Left renal cortex interstitium (tissue), 4 donors: ENCODE measurements at places on chromosomes 12 and 14. TPM values are rescaled to one million over a fixed set of nuclear protein-coding genes. Genes with fewer than 3 reads are reported as not detected.

The PTHLH gene
- polyA plus RNA-seq, result 1.3 TPM

The RPGRIP1 gene
- polyA plus RNA-seq, result 0.37 TPM

The TMEM121 gene
- 3.2 TPM for polyA plus RNA-seq

The WASHC4 gene
- polyA plus RNA-seq, result 56.1 TPM

The TPPP2 gene
- polyA plus RNA-seq, result 3.3 TPM

GRCh38 chr12:100987552-100988521 lies 193.3 kb downstream of the ANO4 start:
- DNase-seq, result no peak

- no peak for DNase-seq
These were observed 90.2 kb upstream of the TBX3 start for GRCh38 chr12:114774197-114774596.

DNA sequence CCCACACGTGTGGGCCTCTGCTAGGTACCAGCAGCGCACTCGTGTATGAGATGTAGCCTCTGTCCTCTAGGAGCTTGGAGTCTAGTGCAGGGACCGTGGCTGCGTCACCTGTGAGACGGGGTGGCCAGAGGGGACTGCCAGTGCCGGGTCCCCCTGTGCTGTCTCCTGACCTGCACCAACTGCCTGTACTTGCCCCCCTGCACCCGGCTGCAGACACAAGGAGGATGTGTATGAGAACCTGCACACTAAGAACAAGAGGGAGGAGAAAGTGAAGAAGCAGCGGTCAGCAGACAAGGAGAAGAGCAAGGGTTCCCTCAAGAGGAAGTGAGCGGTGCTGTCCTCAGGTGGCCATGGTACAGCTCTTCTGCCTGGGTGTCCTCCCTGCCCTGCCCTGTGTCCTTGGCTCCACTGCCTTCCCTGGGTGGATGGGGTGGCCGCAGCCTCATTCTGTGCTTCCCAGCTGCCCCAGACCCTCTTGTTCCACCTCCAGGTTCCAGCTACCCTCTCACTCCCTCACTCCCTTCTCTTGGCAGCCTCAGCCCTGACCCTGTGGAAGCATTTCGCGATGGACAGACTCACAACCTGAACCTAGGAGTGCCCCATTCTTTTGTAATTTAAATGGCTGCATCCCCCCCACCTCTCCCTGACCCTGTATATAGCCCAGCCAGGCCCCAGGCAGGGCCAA lies 9.6 kb downstream of the PTPN6 start:
- no peak for DNase-seq

DNA sequence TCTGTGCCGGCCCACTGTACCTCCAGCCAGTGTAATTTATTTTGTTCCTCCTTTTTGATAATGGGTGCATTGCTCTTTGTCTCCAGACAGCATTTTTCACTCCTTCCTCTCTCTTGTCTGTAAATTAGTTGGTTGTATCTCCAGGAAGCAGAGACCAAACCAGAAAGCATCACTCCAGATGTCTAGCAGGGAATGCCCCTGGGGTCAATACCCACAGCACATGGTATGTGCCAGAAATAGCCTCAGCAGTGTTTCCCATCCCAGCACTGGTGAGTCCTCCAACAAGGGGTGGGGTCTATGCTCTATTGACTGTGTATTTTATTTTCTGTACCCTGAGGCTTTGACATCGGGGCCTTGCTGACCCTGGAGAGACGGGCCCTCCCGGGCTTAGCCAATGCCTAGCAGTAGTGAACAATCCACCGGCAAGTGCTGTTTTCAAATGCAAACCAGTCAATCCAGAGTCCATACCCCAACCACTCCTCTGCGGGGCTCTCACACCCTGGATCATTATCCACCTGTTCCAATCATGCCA lies 50.2 kb upstream of the FZD10 start:
- DNase-seq, result no peak

GRCh38 chr12:43078976-43079375 lies 473.0 kb downstream of the ADAMTS20 start:
- DNase-seq, result no peak

- no peak for DNase-seq
These were observed 128.3 kb upstream of the FGD4 start for GRCh38 chr12:32270818-32271710.

GRCh38 chr12:4483885-4484823 lies 38.5 kb upstream of the FGF6 start:
- no peak for DNase-seq

- no peak for DNase-seq
These were observed 14.0 kb downstream of the CCER1 start for GRCh38 chr12:90940872-90941499.

- no peak for DNase-seq
These were observed 112.2 kb upstream of the FKBP4 start for GRCh38 chr12:2682296-2683251.

DNA sequence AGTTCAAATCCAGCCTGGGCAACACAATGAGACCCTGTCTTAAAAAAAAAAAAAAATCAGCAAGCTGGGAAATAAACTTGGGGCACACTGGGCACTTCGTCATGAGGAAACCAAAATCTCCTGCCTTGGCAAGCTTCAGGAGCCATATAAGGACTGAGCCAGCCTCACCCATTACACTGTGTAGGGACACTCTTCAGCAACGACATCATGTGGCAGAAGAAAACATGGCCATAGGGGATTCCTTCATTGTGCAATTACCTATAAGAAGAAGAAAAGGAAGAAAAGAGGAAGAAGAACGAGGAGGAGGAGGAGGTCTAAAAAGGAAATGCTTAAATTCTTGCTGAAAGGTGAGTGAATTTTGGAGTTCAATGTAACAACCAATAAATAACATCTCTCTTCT lies 26.1 kb upstream of the IFNG start:
- no peak for DNase-seq

DNA sequence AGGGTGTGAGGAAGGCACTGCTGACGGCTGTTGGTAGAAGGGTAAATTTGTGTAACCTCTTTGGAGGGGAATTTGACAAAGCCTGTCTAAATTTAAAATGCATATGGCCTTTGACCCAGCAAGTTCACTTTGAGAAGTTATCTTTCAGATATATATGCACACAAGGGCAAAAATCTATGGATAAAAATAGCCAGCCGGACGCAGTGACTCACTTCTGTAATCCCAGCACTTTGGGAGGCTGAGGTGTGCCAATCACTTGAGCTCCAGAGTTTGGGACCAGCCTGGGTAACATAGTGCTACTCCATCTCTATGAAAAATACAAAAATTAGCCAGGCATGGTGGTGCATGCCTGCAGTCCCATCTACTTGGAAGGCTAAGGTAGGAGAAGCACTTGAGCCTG lies 13.4 kb downstream of the UBC start:
- no peak for DNase-seq

GRCh38 chr14:75702122-75702521 lies 41.1 kb downstream of the TTLL5 start:
- DNase-seq, result no peak

DNA sequence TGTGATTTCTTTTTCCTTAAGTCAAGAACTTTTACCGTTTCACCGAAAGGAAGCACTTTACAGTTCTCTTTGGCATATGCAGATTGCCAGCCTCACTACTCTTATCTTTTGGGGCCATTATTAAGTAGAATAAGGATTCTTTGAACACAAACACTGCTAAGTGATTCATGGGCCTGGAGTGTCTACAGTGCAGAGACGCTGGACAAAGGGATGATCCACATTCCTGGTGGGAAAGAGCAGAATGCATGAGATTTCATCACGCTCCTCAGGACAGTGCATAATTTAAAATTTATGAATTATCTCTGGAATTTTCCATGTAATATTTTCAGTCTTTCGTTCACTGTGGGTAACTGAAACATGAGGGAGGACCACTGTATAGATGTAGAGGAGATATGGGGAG lies 90.2 kb downstream of the TTLL5 start:
- no peak for DNase-seq
